ENCODE measurements at places on chromosomes 11 and 22.

DNA sequence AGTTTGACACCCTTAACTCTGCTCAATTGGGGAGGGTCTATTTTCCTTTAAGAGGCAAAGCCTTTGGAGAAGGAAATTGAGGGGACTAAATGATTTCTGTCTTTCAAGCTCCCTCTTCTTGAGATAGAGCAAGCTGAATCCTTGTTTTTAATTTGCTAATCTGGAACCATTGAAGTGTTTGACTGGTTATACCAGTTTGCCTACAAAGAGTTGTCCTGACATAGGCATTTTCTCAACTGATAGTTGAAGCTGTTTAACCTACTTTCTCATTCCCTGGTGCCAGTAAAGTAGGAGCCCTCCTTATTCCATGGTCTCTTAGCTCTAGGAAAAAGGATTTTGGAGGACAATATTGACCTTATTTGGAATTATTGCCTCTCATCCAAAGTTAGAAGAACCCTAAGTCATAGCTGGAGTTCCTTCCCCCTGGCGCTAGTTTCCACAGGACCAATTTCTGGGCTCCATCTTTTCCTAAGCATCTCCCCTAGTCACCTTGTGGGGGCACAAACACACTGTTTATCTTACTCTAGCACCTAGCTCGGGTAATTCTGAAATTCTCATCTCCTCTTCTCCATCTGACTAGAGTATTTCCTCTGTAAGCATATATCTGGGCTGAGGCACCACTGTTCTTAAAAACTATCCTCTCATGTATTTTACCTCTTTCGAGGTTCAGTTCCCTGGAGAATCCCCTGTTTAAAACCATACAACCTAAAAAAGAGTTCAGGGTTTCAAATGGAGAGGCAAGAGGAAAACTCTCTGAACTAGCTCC, 7.4 kb downstream of the ZDHHC5 start:
- no peak for DNase-seq

GRCh38 chr11:110159476-110159875, 66.3 kb downstream of the ZC3H12C start:
- DNase-seq: no peak

DNA sequence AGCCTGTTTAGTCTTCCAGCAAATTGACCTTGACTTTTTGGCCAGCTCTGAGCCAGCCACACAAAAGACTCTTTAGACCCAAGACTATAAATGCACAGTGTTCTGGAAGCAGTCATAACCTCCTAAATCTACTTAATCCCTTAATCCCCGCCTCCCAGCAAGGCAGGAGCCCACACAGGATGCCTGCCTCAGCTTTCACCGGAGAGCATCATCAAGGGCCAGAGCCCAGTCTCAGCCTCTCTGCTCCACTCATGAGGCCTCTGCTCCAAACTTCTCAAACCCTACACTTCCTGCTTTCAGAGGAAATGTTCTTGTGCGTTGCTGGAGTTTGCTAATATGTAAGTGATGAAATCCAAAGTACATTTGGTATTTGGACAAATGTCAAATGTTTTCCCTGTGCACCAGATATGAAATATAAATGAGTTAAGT, 57.9 kb upstream of the FSHB start:
- DNase-seq: no peak

DNA sequence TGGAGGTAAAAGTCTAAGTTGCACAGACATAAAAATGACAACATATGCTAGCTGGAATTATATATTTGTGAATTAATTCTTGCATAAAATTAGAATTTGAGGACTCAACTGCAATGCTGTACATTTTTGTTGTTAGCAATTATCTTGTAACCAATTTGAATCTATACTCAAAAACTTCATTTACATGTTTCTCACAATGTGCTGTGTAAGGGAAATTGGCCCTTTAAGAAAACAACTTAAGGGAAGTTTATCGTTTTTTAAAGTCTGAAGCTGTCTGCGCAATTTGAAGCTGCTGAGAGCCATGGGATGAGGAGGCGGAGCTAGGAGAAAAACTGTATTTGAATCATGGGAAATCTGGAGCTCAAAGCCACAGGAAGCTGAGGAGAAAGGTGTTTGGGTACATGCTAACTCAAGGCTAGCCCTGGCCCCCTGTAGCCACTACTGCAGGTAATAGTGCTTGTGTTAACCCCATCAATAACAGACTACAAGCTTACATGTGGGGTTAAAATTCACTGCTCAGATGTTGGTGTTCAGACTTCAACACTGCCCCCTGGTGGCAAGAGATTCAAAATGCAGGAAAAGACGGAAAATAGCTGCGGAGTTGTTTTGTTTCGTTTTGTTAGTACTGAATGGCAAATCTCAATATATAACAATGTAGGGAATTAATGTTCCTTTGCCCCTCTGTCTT, 126.1 kb downstream of the BRD1 start:
- no peak for DNase-seq

DNA sequence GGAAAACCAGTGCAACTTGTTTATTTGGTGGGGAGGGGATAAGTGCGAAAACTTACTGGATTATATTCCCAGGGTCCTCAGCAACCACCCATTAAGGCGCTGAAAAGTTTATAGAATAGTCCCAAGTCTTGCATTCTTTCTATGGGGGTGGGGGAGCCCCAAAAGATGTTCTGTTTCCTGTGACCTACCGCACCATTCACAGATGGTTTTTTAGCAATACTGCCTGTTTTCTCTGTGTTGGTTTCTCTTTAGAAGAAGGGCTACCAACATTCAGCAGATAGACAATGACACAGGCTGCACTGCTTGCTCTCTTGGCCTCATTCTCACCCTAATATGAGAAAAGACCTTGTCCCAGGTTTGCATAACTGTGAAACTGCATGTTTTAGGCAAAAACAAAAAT, 86.5 kb downstream of the FAM76B start:
- DNase-seq: no peak

- DNase-seq: no peak
Measured at GRCh38 chr11:99548264-99548663, 527.5 kb downstream of the CNTN5 start.

DNA sequence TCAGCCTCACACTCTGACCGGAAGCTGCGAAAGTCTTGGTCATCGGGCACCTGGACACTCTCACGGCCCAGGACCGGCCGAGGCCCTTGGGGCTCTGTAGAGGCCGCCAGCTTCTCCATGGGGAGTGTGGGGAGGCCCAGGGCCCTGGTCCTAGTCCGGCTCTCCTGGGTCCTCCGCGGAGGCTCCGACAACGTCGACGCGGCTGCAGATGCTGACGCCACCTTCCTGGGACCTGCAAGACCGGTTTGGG, 12.9 kb downstream of the STARD10 start:
- DNase-seq: no peak

GRCh38 chr11:128201801-128202200, 385.6 kb downstream of the ETS1 start:
- DNase-seq: no peak

DNA sequence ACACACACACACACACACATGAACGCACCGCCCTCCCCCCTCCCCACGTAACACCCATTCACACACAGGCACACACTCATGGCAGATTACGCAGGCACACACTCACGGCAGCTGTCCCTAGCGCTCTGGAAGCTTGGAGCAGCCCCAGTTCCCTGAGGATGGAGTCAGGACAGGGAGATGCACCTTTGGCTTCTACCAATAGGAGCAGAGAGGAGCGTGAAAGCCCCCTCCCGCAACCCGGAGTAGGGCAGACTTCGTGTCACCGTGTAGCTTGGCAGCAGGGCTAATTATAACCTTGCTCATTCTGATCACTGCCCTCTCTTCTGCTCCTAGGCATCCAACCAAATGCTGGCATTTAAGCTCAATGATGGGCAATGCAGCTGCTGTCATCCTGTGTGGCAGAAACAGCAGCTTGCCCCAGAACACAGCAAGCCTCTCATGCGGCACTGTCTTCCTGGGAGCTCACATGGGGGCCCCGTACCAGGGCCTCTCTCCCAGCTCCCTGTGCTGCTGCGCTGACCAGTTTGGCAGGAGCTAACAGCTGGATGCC, 31.9 kb downstream of the ANKK1 start:
- no peak for DNase-seq

DNA sequence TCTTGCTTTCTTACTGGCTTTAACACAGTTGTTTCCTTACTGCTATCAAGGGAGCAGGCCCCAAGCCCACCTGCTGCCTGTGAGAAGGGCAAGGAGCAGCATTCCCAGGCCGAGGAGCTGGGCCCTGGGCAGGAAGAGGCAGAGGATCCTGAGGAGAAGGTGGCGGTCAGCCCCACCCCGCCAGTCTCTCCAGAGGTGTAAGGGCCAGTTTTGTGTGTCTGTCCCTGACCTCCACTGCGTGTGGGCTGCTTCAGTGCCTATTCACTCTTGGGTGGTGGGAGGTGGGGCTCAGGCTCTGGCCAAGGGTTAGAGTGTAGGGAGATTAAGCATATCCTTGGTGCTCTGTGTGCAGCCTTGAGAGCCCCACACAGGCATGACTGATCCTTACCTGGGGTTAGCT, 55.1 kb downstream of the CEP164 start:
- DNase-seq: no peak

DNA sequence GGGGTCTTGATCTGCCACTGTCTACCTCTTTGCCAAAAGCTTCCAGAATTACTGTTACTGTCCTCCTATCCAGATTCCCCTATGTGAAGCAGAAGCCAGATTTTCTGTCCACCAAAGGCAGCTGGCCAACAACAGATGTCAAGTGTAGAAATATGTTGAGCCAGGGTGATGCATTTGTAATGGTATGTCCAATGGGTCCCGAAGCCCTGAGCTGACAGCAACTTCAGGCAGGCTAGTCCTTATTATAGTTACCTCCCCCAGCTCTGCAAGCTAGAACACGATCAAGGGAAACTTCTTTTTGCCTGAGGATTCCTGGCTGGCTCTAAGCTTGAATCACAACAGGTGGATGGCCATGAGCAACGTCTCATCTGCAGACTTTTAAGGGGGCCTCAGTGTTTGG, 10.2 kb downstream of the PAMR1 start:
- no peak for DNase-seq

GRCh38 chr11:8477680-8478079, 116.3 kb downstream of the STK33 start:
- DNase-seq: no peak

DNA sequence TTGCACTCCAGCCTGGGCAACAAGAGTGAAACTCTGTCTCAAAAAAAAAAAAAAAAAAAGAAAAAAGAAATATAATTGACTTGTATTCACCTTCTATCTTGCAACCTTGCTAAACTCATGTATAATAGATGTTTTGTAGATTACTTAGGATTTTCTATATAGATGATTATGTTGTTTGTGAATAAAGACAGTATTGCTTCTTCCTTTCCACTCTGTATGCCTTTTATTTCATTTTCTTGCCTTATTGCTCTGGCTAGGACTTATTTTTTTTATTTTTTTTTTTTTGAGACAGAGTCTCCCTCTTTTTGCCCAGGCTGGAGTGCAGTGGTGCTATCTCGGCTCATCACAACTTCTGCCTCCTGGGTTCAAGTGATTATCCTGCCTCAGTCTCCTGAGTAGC, 29.7 kb upstream of the SOX10 start:
- DNase-seq: no peak

DNA sequence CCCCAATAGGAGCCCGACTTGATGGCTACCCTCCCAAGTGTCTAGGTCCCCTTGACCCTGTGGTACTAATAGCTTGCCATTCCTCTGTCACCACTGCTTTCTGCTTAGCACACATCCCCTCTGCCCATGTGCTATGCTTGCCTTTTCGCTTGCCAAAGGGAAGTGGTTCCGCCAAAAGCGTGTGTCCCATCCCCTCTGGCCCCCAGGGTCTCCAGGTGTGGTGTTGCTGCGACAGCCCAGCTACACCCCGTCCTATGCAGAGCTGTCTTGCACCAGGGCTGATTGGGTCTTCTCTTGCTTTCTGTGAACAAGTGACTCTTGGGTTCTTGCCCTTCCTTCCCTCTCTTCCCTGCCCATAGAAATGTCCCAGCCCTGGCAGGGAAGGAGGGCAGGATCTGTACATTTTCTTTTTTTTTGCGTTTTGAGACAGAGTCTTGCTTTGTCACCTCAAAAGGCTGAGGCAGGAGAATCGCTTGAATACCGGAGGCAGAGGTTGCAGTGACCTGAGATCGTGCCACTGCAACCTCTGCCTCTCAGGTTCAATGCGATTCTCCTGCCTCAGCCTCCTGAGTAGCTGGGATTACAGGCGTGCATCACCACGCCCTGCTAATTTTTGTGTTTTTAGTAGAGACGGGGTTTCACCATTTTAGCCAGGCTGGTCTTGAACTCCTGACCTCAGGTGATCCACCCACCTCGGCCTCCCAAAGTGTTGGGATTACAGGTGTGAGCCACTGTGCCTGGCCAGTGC, 3.9 kb downstream of the TANGO2 start:
- no peak for DNase-seq

DNA sequence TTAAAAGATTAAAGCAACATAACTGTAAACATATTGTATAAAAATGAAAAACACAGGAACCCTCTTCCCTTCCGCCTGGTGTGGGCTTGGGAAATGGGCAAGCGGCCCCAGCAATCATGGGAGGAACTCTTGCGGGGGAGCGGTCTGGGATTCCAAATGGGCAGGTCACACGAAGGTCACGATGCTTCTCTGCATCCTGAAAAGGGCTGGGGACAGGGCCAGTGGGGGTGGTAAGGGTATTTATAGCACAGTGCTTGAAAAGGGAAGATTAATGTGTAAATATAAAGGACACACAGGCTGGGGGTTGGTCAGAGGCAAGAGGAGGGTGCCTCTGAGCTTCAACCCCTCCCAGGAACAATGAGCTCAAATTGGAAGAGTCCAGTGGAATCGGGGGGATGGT, 46.9 kb upstream of the OR4B1 start:
- no peak for DNase-seq

DNA sequence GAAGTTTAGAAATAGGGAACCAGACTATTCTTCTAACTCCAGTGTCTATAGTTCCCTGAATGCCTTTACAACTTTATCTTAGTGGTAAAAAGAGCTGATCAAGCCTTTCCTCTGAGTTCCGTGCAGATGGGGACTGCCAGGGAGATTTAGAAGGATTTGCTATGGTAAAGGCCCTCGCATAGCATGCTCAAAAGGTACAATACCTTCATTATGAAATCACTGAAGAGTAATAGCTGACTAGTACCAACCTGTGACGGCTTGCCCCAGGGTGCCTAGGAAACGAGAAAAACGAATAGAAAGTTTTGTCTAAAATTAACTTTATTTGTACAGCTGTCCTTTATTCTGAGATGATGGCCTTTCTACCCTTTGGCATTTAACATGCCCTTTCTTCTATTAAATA, 150.1 kb upstream of the ARHGAP42 start:
- no peak for DNase-seq

- DNase-seq: no peak
Measured at GRCh38 chr22:48090332-48090672, 1327.9 kb downstream of the TBC1D22A start.

GRCh38 chr11:128520888-128521681, 66.3 kb downstream of the ETS1 start:
- no peak for DNase-seq

DNA sequence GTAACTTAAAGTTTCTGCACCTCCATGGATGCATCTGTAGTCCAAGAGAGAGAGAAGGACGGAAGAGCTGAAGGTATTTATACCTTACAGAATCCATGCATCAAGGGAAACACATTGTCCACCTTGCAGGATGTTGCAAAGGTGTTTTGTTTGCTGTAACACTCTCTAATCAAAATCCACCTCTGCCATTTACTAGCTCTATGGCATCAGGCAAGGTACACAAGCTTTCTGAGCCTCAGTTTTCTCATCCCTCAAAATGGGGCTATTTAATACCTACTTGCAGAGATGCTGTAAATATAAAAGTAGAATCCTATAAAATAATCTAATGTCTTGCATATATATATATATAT, 21.6 kb upstream of the SPON1 start:
- no peak for DNase-seq

- no peak for DNase-seq
Measured at GRCh38 chr11:6646918-6647679, 8.5 kb downstream of the DCHS1 start.
